CD4-positive, alpha-beta memory T cell (primary cell): ENCODE measurements at places on chromosomes 12 and 14. TPM values are rescaled to one million over a fixed set of nuclear protein-coding genes. Genes with fewer than 3 reads are reported as not detected.

The RTL1 gene
- total RNA-seq = not detected

DNA sequence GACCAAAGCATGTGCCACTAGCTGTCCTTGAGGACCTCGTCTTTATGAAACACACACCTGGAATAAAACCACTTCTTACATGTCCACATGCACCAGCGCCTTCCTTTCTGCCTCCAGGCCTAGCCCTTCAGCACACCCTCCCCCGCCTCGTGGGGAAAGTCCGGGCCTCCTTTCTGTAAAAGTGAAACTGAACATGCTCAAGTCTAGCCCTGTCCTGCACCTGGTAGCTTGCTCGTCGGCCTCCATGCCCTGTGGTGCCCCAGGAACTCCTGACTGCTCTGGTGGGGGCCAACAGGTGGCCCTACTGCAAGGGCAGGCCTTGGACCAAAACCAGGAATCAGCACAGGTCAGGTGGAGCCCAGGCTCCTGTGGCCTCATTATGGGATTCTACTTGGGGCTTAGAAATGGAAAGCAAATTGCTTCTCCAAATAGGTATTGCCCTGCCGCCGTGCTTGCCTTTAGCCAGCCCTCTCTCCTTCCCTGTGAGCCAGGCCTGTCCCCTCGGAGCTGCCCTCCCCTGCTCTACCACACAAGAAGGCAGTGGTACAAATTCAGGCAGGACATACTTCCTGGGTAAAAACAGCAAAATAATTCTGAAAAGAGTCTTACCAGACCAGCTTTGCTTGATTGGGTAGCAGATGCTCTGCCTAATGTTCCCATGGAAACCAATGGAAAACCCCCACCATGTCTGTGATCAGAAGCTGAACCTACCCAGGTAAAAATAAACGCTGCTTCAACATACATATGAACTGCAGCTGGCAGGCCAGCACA lies 43.5 kb downstream of the ERH start:
- peak; percentile 42 for DNase-seq

- peak; percentile 47 for DNase-seq
Measured at GRCh38 chr12:49264466-49264872, 413 bp upstream of the TUBA1C start.

DNA sequence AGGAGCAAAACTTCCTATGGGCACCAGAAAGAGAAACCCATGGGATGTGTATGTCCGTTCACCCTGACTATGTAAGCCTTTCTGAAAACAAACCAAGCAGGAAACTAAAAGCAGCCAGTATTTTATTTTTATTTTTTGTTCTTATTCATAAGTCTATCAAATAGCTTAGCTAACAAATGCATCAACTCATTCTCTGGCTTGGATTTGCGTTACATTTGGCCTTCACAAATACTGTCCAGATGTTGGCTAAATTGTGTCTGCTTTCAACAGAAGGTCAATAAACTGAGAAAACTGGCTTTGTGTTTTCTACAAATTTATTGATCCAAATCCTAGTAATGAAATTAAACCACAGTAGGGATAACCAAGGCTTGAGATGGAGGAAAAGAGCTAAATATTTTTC lies 379.0 kb downstream of the NOVA1 start:
- DNase-seq = no peak
